ENCODE measurements at places on chromosomes 2 and 18.
A peak's percentile ranks its signal among the peaks of the same experiment; 100 is the strongest.

GRCh38 chr18:76592981-76593381 lies 97.9 kb upstream of the ZNF516 start:
- no peak for DNase-seq
- no peak overlapping the region for H3K4me3 ChIP-seq
- H3K27ac ChIP-seq, result no peak overlapping the region

GRCh38 chr2:224870341-224870740 lies 154.2 kb upstream of the CCDC195 start:
- H3K27me3 ChIP-seq, result no peaks in the 10 kb centered on the region
- DNase-seq, result no peak
- no peak overlapping the region for H3K4me3 ChIP-seq
- no peak overlapping the region for H3K27ac ChIP-seq

GRCh38 chr2:215530191-215530968 lies 94.5 kb upstream of the FN1 start:
- H3K27me3 ChIP-seq, result no peaks in the 10 kb centered on the region
- H3K27ac ChIP-seq, result peak overlapping the region; percentile 15
- no peak for DNase-seq
- no peak overlapping the region for H3K4me3 ChIP-seq
- H3K4me1 ChIP-seq, result no peaks in the 10 kb centered on the region
- H3K36me3 ChIP-seq, result no peaks in the 10 kb centered on the region

GRCh38 chr2:84792856-84793522 lies 87.9 kb downstream of the TRABD2A start:
- no peaks in the 10 kb centered on the region for H3K27me3 ChIP-seq
- H3K4me1 ChIP-seq, result no peaks in the 10 kb centered on the region
- DNase-seq, result no peak
- H3K27ac ChIP-seq, result no peak overlapping the region
- H3K4me3 ChIP-seq, result no peak overlapping the region
- H3K36me3 ChIP-seq, result no peaks in the 10 kb centered on the region

DNA sequence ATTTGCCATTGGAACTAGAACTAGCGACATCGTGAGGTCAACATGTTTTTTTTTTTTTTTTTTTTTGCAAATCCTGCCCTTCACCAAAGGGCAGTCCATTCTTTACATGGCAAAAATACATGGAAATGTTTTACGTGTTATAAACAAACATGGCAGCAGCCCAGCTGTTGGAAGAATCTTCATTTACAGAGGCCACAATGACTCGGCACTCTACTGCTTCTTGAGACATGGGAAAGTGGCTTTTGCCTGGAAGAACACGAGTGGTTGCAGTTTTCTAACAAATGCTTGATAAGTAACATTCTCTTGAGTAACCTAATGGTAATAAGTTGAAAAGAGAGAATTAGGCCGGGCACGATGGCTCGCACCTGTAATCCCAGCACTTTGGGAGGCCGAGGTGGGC lies 22.8 kb upstream of the POLR1B start:
- no peaks in the 10 kb centered on the region for H3K27me3 ChIP-seq
- H3K4me3 ChIP-seq, result no peak overlapping the region
- DNase-seq, result no peak

Measured in heart left ventricle (tissue), 16 donors.